ENCODE measurements at places on chromosomes 7 and 10.

GRCh38 chr10:33460505-33461294 lies 126.2 kb upstream of the NRP1 start:
- no peak for DNase-seq

DNA sequence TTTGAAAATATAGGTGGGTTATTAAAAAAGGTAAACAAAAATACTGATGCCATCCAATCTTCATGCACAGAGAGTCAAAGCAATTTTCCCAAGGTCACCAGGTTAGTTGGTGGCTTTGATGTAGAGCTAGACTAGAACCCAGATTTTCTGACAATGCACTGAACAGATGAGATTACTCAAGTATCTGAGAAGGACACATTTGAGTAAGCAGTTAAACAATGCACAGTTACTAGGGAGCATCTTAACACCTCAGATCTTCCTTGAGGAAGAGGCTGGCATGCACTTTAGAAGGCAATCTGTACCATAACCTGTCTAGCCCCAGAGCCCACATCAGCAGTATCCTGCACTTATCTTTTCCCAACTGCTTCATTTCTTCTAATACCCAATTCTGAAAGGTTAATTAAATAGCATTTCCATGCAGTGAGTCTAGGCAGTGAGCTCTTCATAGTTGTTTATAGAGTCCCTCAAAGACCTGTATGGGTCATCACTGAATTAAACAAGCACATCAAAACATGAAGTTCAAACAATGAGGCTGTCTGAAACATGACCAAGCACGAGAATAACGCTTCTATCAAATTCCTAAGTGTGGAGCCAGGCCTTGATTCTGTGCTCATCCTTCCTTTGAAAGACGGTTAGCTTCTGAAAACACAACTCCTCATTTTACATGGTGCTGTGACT lies 38.2 kb upstream of the ANK3 start:
- DNase-seq = no peak

DNA sequence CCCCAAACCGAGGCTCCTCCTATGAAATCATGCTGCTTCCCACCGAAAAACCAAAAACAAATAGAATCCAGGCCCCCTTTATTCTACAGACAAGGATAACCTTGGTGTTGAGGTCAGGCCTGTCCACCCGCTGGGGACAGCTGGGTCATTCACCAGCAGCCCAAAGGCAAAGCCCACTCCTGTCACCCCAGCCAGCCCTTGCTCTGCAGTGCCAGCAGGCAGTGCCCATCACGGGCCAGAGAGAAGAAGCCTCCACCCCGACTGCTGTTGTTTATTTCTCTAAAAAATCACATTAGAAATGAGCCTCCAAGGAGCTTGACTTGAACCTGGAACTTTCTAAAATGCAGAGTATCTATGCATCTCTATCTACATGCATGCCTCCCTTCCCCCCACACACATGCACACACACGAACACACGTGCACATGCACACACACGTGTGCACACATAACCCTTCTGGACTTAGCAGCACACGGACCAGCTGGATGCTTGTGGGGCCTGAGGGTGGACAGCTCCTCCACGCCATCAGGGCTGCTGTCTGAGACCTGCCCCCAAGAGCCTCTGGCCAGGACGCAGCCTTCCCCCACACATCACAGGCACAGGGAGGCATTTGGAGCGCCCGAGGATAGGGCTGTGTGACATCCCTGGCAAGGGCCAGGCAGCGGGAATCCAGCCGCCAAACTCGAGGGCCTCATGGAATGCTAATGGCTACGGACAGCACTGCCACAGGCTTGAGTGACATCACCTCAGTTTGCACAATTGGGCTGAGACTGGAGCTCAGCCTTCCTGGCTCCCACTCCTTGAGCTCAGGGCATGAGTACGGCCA lies 22.8 kb downstream of the PRKAG2 start:
- DNase-seq = no peak

DNA sequence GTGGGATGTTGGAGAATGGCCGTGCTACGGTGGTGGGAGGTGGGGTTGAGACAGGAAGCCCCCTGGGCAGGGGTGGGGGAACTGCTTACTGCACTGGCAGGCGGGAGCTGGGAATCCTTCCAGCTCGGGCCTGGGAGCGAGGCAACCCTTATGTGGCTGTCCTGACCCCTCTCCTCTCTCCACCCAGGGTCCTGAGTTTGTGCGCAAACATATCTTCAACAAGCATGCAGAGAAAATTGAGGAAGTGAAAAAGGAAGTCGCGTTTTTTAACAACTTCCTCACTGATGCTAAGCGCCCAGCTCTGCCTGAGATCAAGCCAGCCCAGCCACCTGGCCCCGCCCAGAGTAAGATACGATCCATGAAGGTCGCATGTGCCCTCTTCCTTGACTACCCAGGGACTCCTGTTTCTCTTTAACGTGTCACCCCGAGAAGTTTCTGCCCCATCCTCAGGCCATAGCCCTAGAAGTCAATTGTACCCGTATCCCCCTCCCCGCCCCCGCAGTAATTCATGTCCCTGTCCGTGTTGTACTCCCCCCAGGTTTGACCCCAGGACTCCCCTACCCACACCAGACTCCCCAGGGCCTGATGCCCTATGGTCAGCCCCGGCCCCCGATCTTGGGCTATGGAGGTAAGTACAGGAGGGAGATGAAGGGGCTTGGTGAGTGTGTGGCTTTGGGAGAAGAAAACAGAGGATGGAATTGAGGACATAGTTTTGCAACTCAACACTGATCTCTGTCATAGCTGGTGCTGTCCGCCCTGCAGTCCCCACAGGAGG lies 1.8 kb downstream of the UFSP1 start:
- DNase-seq = no peak

DNA sequence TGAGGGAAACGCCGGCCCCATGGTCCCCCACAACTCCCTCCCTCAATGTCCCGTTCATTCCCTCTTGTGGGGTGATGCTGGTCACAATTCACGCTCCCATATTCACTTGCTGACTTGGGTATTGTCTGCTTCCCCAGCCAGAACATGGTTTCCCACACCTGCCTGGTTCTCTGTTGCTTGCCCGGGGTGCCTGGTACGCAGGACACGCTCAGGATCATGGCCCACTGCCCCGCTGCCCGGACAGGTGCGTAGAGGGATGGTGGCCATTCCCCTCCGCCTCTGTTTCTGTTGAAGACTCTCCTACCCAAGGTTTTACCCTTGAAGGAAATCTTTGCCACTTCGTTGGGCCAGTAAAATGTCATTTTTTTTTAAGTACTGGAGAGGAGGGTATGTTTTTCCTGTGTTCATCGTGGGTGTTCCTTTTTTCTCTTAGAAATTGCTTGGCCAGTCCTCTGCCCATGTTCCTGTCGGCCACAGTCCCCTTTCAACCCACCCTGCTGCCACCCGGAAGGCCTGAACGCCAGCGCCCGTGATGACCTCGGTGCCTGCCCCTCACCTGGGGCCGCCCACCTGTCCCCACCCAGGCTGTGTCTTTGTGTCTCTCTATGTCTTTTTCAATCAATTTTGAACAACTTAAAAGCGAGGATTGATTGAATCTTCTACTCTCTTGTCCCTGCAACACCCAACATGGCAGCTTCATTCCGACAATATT lies 38.2 kb downstream of the FOXL3 start:
- no peak for DNase-seq

GRCh38 chr7:1028775-1029636 lies 15.3 kb upstream of the GPR146 start:
- DNase-seq = peak; percentile 55

GRCh38 chr10:86355571-86356038 lies 11.0 kb downstream of the GRID1 start:
- no peak for DNase-seq

GRCh38 chr7:16944936-16945335 lies 63.2 kb upstream of the AGR3 start:
- DNase-seq = no peak

DNA sequence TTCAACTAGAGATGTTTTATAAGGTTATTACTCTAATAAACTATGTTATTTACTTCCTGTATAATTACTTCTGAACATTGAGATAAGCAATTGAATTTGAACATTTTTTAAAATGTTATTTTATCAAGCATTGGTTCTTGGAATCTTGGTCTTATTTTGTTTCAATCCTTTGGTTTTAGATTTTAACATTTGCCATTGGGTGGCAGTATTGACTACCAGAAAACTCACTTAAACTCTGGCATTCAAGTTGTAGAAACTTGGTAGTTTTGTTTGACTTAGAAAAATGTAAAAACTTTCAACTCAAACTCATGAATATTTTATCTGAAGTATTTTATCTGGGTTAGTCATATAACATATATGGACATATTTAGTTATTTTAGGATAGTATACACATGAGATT lies 48.1 kb downstream of the ATRNL1 start:
- no peak for DNase-seq

DNA sequence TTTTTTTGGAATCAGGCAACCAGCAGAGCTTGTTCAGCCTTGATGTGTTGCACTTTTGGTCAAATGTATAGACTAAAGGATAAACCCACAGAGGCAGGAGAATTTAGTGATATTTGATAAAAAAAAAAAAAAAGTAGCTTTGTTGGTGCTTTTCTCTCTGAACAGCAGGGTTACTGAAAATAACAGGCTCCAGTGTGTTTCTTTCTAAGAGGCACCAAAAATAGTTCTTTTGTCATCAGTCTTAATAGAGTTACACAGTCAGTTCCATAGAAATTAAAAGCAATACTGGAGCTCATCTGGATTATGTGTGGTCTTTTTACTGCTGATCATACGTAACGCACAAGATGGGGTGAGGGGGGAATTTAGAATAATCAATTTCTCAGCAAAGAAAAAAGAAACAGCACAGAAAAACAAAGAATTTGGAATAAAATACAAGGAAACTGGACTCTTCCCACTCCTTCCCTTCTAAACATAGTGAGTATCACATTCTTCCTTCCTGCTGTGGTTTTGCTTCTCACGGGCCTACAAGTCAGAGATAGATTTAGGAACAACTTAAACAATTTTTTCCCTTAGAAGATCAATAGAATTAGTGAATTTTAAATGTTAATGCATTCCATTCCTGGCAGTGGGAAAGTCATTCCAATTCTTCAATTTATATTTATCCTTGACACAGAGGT lies 178.8 kb upstream of the AKR1E2 start:
- no peak for DNase-seq

DNA sequence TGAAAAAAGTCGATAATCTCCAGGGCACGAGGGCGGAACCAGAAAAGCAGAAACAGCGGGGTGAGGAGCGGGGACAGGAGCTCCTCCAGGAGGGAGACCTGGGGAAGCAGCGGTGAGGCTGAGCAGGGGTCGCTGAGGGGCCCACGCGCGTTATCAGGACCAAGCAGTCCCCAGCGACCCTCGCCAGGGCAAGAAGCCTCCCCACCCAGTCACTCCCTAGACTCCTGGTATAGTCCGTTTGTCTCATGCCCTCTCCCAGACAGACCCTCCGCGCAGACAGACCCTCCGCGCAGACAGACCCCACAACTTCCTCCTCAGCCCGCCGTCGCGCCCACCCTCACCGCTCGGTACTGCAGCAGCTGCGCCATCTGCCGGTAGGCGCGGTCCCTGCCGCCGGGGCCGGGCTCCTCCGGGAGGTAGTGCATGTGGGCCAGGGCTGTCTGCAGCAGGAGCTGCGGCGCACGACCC lies 6.3 kb downstream of the ATG9B start:
- DNase-seq = peak; percentile 61

DNA sequence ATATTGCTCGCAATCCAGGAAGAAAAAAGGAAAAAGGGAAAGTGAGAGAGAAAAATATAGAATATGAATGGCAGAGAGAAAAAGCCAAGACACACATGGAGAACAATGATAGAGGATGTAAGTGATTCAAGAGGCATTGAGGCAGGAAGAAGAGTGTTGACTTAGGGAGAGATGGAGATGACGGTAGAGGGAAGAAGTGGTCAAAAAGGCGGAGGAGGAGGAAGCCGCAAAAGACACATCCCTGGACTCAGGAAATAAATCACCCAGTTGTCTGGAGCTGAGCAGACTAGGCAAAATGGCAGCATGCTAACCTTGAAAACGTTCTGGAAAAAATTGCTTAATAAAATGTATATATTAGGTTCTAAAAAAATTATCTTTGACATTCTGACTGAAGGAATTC lies 17.7 kb upstream of the GPR37 start:
- DNase-seq = no peak

GRCh38 chr7:143510854-143511592 lies 33.4 kb downstream of the TAS2R41 start:
- DNase-seq = no peak

GRCh38 chr10:118850418-118851061 lies 95.8 kb upstream of the CACUL1 start:
- peak; percentile 54 for DNase-seq

GRCh38 chr10:123142701-123143161 lies 5.2 kb upstream of the HMX2 start:
- no peak for DNase-seq

- DNase-seq = no peak
These were observed 108.0 kb downstream of the CREB5 start for GRCh38 chr7:28520074-28521015.

DNA sequence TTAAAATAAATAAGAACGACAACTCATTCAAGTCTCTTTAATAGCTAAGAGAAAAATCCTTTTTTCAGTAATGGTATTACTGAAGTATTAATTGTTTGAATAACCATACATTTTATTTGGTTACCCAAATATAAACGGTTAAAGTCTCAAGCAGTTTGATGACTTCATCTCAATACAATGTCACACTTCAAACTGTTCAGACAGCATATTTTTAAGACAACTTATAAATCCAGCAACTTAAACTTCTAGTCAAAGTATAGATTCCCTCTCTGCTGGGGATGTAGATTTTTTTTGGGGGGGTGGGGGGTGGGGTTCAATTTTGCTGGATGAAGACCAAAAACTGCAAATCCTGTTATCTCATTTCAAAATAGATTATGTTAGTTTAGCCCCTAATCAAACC lies 42.0 kb downstream of the GNA12 start:
- DNase-seq = no peak

DNA sequence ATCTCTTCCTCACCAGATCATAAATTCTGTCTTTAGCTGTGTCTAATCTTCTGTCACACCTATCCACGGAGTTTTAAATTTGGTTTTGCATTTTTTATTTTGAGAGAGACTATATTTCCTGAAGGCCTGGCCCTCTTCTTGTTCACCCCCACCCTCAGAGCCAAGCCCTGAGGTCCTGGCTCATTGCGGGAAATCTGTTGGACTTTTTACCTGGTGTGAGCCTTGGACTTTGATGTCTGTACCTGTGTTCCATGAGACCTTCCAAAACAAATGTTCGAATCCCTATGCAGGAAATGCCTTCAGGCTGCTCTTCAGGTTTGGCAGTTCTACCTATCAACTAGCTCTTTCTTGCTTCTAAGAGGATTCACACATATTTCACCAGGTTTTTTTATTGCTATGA lies 175.2 kb upstream of the GRB10 start:
- DNase-seq = no peak

DNA sequence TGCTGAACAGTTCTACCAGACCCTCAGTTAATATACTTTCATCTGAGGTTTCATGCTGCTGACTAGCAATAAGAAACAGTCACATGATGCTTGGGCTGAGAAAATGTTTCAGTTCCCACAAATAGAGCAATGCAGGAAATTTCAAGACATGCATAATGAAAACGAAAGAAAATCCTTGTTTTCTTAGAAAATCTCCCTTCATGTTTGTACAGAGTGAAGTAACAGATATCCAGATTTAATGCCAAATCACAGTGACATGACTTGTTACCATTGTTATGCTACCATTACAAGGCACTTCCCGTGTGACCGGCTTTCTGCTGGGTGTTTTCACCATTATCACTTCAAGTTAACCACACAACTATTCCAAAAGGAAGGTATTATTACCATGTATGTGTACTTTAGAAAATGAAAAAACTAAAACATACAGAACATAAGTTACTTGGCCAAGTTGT lies 121.7 kb downstream of the DOCK4 start:
- DNase-seq = no peak

Data from activated CD4-positive, alpha-beta T cell treated with anti-CD3 and anti-CD28 coated beads, Interleukin-2, amount 50 U/mL, for 24 hours (primary cell).